ENCODE measurements at places on chromosomes 6 and 20.

DNA sequence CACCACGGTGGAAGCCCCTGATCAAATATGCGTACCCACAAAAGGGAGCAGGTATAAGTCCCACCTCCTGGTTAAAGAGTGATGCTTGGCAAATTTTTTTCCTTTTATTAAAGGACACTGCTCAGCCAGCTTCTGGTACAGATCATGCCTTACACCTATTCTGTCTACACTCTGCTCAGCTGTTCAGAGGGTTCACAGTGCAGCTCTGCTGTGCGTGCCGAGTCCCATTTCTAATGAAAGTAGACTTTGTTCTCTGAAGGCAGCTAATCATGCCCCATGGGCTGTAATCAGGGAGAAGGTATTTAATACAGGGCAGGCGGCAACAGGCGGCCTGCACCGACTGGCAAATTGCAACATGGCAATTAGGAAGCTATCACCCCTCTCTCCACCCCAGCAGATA is 16.3 kb downstream of the LRRC73 start:
- peak; percentile 87 for DNase-seq

DNA sequence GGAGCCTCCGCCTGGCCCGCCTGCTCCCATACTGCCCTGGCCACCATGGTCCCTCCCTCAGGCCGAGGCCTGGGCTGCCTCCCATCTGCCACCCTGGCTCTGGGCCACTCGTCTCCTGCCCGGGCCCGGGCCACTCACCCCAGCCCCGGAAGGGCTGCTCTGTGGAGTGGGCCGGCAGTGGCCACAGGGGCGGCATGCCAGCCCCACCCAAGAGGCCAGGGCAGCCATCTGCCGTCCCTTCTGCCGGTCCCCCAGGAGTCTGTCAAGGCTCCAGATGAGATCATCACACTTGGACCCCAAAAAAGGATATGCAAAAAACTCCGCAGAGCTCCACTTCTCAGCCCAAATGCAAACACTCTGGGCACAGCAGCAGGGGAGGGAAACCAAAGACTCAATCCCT is 23.8 kb upstream of the TLDC2 start:
- no peak for DNase-seq

DNA sequence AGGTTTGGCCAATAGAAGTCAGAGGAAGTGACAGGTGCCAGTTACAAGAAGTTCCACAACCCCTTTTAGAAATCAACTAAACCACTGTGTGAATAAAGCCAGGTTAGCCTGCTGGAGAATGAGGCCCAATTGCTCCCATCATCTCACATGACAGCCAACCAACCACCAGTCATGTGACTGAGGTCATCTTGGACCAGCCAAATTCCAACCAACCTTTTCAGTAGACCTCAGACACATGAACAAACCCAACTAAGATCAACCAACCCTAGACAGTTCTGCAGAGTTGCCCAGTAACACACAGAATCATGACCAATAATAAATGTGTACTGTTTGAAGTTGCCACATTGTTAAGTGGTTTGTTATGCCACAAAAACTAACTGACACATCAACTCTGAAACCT is 44.6 kb upstream of the GGTLC1 start:
- no peak for DNase-seq

DNA sequence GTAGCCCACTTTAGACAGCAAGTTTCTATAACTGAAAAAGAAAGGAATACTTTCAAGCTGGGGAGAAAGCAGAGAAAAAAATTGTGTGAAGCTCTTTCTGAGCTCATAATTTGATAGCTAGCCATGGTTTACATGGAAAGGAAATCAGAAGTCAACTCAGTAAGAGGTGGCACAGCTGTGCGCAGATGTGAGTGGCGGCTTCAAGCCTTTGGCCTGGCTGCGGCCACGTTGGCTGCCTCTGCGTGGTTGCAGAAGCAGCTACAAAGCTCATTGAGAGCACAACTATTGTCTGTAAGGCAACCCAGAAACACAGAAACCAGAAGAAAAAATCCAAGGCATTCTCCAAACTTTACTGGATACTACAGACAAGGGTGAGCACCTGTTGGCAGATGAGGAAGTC is 136.9 kb downstream of the SASH1 start:
- DNase-seq = no peak

DNA sequence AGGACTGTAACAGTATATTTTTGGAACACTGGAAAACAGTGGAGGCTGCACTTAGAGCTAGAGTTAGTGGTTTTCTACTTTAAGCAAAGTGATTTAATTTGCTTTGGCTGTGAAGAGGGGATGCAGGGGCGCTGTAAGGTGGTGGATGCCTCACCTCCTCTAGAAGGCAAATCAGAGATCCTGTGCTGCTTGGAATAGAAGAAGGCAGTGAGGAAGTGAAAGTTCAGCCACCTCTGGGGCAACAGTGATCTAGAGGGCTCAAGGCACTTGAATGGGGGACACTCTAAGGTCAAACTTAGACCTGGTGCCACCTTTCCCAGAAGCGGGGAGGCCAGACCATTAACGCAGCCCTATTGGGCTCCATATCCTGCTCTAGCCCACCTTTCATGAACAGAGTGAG is 19.0 kb upstream of the SNRPB2 start:
- DNase-seq = no peak

- DNase-seq = no peak
These were observed 84.2 kb upstream of the BMP2 start for GRCh38 chr20:6683021-6683977.

DNA sequence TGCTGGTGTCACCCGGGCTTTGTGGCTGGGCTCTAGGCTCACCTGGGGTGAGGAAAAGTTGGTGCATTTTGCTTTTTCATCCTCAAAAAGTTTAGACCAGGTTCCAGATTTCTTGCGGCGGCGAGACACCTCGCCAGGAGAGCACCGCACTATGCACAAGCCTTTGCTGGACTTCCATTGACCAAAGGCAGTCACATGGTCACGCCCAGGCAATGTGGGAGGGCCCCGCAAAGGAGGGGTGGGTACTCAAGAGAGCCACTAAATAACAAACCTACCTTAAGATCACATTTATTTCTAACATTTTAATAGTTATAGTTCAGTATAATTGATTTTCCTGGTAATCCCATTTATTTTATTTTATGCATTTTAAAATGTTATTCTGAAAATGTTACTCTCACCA is 3.0 kb upstream of the KIF16B start:
- no peak for DNase-seq

DNA sequence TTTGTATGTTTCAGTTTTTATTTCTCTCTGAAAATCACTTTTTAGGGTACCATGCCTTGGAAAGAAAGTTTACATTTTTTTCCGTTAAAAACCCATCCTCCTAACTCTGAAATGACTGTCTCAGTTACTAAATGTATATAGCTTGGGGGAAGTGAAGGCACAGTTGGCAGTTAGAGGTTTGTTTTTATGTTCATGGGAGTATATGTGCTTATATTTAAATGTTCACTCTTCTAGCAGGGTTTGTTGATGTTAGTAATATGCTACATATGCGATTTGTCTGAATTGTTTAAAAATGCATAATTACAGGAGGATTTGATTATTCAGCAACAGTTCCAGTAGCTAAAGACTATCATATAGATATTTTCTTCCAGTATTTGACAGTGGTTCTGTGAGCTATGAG is 31.1 kb downstream of the CDKAL1 start:
- DNase-seq = no peak

DNA sequence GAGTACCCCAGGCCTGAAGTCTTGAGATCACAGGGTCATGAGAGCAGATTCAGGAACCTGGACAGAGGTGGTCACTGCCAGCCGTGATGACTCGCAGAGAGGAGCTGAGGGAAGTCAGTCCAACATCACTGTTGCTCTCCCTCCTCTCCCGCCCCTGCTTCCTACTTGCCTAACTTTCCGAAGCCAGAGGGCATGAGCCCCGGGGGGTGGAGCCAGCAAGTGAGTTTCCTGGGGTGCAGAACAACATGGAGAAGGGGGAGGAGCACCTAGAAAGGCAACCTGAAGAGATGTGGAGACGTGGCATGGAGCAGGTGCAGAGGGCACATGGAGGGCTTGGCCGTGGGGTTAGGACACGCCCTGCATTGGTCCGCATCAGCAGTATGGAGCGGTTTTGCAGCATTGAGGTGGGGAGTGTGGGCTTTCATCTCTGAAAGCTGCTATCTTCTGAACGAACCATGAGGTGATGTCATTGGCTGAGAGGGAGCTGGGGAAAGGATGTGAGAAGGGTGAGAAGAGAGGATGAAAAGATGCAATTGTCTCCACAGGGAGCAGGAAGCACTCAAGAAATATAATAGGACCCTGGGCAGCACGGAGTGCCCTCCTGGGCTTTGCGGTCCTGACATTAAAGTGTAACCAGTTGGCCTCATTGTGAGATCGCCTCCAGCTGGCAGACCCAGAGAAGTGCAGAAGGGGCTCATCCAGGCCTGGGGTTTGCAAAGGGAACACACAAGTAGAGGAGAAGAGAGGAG is 25.0 kb downstream of the GDAP1L1 start:
- DNase-seq = peak; percentile 8

- DNase-seq = no peak
These were observed 112.2 kb downstream of the SYCP2 start for GRCh38 chr20:59821201-59821600.

- no peak for DNase-seq
These were observed 75.9 kb downstream of the ATG5 start for GRCh38 chr6:106249658-106250057.

DNA sequence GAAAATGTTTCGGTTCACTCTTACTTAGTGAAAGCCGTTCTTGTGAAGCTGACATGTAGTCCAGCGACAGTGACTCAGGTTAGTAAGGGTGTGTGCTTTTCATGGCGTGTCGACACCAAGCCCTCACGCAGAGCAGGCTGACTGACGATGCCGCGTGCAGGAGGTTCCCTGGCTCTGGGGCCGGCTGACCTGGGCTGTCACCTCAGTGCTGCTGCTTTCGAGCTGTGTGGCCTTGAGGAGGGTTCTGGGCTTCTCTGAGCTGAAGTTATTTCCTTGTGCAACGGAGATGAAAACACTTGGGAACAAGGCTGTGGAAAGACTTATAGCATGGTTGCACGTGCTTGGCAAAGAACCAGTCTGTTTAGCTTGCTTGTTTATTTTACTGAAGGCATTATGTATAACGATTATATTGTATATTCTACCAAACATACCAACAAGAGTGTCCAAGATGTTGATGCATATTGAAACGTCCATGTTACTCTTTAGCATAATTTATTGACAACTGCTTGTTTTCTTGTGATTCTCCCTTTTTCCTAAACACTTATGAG is 59.2 kb downstream of the PHACTR3 start:
- DNase-seq = no peak

DNA sequence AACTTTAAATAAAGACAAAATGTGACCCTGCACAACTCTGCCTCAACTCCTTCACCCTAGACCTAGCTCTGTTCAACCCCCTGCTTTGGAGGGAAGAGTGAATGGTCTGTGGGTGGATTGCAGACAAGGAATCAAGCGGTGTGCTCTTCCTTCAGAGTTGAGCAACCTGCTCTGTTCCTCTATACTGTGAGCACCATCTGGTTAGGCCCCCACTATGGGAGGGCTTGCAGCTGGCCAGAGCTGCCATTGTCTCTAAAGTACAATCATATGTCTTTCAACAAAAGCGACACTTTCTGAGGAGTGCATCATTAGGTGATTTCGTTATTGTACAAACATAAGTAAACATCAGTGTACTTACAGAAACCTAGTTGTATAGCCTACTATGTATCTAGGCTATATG is 406.1 kb upstream of the MARCKS start:
- DNase-seq = no peak

GRCh38 chr6:25694366-25694765 is 42.4 kb downstream of the SCGN start:
- DNase-seq = peak; percentile 19

GRCh38 chr6:138609801-138610430 is 110.6 kb upstream of the NHSL1 start:
- no peak for DNase-seq

GRCh38 chr6:123316733-123317323 is 319.9 kb downstream of the TRDN start:
- DNase-seq = peak; percentile 2

DNA sequence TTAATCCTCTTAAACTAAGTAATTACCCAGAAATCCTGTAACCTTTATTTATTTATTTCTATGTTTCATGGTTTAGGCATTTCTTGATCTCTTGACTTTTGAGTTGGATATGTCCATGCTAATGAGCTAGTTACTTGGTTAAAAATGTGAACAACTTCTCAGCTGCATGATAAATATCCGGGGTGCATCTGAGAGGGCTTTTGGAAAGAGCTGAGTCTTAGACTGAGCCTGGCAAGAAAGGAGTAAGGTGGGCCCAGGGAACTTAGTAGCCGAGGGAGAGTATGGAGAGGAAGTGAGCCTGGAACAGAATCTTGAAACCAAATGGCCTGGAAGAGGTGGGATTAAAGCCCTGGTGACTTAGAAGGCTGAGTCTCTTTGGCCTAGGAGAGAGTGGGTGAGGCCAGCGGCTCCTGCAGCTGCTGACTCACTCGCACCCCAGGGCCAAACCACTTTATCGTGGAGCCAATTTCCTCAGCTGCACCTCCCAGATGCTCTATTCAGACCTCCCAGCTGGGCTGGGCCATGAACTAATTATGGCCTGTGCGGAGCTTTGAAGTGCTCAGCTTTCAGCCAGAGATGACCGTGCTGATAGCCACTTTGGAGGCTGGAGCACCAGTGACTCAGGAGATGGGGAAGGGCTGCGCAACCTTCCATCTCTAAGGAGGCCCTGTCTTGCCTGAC is 19.1 kb downstream of the TGM3 start:
- peak; percentile 12 for DNase-seq

DNA sequence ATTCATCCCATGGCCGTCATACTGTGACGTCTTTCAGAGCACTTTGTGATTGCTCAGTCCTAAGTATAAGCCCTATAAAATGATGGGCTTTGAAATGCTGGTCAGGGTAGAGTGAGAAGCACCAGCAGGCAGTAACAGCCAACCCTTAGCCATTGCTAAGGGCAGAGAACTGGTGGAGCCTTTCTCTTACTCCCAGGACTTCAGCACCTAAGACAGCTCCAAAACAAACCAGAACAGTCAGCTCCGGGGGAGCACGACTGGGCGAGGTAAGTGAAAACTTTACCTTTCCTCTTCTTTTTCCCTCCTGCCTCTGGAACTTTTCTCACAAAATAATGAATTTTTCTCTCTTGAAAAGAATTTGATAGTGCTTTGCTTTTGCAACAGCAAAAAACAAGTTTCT is at the start of gene VIP:
VIP (plus strand) TSS at position 104 of the 400 bp plus-strand sequence. CDS start 1,381 bp downstream, outside the sequence.
- no peak for DNase-seq

- no peak for DNase-seq
These were observed 34.5 kb downstream of the HLA-A start for GRCh38 chr6:29976588-29977424.

- DNase-seq = no peak
These were observed 9.8 kb upstream of the SLC22A1 start for GRCh38 chr6:160111806-160112205.

DNA sequence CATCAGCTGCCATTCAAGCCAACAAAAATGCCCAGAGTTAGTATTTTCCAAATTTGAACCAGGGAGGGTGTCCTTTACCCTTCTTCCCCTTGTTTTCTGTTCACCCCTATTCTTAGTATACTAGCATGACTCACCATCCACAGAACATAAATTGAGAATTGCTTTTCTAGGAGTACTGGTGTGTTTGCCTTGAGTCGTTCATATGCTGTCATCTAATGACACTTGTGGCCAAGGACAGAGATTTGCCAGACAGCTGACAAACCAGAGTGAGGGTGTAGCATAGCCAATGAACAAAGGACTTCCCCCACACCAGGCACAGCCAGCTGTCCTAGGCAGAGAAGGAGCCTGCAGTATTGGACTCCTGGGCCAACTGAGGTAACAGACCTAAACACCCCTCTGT is 62.2 kb downstream of the FILIP1 start:
- DNase-seq = no peak

- DNase-seq = no peak
These were observed 3.3 kb downstream of the OSER1 start for GRCh38 chr20:44207126-44207723.
